ENCODE measurements at places on chromosomes 1 and 21.

DNA sequence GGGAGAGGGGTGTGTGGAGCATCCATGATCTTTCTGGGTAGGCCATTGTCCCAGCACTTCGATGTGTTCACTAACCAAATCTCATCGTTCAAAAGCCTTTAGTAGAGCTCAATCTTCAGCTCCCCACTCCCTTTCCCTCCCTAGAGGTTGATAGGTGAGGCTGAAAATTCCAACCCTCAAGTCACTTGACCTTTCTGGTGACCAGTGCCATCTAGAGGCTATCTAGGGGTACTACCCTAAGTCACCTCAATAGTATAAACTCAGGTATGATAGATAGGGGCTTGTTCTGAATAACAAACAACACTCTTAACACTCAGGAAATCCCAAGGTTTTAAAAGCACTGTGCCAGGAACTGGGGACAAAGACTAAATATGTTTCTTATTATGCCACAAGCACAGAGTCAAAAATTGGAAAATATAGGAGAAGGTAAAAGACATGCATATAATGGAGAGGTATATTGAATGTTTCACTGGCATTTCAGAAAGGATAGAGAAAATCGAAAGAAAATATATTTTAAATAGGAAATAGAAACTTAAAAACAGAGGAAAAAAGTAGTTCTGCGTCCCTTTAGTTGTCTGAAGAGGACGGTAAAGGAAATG lies 42.9 kb upstream of the CD53 start:
- DNase-seq = peak; percentile 12

DNA sequence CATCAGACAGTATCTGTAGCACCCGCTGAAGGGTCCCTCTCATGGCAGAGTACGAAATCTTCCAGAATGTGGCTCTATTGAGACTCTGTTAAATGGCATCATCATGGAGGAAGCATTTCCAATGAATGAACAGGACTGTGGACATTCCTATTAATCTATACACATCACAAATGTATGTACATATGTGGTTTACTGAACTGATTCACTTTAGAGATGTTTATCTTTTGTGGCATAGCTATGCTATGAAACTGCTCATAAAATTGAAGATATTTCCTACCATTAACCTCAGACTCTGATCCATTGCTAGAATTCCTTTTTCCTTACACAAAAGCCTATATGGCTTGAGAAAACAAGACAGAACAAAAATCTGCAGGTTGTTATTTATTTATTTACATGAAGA lies 259.6 kb upstream of the RRP15 start:
- DNase-seq = no peak

DNA sequence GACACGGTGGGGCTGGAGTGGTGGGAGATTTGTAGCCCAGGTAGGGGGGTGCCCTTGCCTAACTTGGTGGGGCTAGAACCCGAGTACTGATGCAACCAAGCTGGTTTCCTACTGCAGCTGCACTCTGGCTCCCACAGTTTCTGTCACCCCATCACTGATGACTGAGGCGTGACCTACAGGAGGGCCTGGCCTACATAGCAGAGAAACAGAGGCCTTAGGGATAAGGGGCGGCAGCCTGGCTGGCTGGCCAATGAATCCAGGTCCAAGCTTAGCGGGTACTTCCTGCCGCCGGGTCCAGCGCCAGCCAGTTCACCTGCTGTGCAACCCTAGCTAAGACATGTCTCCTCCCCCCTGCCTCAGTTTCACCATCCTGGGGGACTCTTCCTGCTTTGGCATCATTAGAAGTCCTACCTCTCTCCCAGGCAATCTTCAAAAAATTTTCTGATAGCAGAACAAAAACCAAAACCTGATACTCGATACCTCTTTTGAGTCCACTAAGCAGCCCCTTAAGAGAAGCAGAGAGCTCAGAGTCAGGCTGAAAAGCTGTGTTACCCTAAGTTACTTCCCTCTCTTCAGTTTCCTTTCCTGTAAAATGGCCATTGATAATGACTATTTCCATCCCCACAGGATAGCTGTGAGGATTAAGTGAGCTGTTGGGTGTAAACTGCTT lies 27.3 kb upstream of the RNF19B start:
- no peak for DNase-seq

- no peak for DNase-seq
These were observed 218.5 kb downstream of the PLA2G4A start for GRCh38 chr1:187047298-187047697.

DNA sequence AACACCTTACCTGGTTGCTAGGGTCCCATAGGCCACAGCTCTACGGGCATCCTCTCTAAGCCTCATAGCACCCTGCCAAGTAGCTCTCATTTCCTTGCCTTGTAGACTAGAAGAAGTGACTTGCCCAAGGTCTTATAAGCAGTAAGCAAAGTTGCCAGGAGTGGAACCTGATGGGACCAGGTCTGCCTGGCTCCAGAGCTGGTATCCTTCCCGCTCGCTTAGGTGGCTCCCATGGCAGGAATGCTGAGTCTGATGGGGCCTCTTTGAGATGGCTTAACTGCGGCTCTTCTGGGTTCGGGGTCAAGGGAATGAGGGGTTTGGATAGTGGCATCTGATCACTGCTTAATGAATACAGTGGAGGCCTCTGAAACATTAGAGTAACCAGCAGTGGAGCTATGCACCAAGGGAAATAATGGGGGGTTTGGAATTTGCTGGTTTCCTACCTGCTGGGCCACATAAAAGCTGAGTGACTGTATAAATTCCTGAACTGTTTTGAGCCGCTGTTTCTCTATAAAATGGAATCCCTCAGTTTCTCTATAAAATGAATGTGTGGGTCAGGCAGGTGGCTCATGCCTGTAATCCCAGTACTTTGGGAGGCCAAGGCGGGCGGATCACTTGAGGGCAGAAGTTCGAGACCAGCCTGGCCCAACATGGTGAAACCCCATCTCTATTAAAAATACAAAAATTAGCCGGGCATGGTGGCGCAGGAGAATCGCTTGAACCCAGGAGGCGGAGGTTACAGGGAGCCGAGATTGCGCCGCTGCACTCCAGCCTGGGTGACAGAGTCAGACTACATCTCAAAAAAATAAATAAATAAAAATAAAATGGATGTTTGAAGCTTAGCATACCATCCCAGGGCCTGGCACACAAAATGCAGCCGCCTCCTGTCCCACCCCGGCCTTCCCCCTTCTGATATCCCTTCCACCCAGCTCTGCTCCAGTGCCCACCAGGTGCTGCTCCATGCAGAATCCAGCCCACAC lies 12.4 kb downstream of the FAM151A start:
- DNase-seq = no peak

DNA sequence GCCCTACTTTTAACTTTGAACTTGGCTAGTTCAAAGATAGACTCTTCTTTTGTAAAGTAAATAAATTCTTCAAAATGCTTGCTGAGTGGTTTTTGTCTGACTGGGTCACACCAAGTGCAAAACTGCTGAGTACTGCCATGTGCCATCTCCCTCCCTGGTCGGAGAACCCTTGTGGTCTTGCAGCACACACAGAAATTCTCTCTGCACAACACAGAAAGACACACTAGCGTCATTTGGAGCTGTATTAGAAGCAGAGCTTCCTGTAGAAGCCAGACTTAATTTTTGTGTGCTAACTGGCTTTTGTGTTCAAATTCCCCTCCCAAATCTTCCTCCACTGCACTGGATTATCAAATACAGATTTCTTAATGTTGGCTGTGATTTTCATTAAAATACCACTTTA lies 2.5 kb downstream of the PSMB4 start:
- DNase-seq = no peak

DNA sequence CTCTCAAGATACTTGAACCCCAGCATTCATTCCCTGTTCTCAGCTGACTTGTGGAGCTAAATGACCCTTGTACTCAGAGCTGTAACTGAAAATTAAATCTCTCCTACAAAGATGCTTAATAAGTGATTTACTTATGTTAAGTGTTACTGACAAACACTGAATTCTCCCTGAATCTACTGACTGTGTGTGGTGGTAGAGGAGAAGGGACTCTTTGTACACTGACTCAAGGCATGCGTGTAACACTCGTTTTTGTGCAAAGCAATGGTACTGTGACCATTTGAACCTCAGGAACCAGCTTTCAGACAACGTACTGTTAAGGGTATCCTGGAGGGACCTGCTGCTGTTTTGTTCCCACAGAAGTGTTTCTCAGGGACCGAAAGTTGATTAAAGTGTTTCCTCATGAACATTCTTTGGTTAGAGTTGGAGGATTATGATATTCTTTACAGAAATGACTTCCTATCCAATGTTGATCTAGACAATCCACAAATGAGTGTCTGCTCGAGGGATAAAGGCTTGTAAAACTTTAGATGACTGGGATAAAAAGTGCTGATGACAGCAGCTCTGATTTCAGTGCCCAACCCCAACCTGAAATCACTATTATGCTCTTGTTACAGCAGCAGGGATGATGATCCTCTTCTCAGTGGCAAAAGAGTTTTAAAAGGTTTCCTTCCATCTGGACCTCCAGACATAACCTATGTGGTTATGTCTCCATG lies 12.8 kb downstream of the RGL1 start:
- DNase-seq = no peak

DNA sequence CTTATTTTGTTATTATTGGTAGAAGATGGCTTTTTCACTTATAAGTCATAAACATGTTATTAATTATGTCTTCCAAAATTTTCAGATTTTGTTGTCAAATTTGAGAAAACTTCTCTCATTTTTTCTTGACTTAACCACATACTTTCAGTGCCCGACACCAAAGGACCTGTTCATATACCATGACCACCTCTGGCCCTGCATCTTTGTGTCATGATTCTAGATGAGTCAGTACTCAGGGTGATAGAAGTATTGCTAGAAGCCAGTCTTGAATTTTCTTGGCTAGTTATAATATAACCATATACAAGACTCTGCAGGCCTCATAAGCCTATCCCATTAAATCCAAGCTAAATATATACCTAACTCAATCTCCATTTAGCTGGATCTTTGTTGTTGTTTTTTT lies 35.4 kb upstream of the DPH5 start:
- DNase-seq = no peak

DNA sequence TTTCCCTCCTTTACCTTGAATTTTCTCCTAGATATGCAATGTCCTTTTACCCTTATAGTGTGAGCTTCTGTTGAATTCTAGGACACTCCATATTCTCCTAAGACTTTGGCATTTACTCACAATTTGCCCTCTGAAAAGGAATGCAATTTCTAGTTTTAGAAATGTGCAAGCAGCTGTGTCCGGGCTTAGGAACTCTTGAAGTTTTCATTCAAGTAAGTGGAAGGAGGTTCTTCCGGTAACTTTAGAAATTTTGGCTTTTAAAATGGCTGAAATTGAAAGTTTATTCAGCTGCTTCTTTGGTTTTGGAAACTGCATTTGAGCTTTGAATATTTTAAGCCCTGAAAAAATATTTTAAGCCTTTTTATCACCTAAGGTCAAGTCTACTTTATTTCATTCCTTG lies 56.3 kb downstream of the DPH5 start:
- peak; percentile 84 for DNase-seq

- no peak for DNase-seq
These were observed 11.2 kb downstream of the PINK1 start for GRCh38 chr1:20644416-20644815.

DNA sequence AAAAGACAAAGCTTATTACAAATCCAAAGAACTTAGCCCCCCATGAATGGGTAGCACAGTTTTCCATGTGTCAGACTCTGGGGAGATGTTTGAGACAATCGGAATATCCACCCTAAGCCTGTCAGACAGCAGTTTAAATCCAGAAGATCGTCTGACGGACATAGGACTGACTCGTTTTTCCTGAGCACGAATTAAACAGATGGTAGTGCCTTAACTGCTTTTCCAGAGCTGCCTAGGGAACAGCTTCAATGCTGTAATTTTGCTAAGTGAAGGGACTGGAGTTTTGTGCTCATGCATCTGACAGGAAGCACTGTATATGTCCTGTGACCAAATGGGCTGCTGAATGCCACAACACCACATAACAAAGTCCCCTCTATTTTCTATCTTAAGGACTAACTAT lies 48.6 kb downstream of the PCNX2 start:
- DNase-seq = no peak

DNA sequence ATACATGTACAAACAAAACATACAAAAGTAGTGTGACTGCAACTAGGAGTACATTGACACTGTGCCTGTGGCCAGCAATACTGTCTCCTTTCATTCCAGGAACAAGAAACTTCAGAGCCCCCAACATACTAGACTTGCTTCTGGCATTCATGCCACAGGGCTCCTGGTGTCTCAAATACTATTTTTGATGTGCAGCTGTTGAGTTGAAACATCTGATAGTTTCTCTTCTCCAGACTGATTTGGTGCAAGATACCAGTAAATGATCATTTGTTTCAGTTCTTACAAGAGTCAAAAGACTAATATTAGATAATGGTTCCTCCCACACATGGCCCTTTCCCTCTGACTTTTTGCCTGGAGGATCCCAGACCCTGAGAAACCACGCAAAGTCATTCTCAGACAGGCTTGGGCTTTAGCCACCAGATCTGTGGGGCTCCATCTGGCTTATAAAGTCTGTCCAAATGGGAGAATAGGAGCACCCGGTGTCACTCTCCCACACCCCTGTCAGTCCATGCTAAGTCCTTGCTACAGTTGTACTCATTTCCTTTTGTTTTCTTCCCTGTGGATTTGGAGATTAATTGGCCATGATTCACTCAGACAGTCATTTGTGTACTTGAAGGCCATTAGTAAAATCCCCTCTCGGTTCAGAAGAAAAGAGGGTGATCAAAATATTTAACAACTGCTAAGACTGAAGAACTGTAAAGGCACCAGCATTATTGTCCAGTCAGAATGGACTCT lies 163.5 kb upstream of the RUNX1 start:
- peak; percentile 89 for DNase-seq

- DNase-seq = no peak
These were observed 7.4 kb downstream of the GBP4 start for GRCh38 chr1:89191314-89191713.

GRCh38 chr1:51373898-51374297 lies 43.5 kb upstream of the TTC39A start:
- DNase-seq = no peak

GRCh38 chr1:50412813-50413476 lies 10.3 kb downstream of the DMRTA2 start:
- no peak for DNase-seq

DNA sequence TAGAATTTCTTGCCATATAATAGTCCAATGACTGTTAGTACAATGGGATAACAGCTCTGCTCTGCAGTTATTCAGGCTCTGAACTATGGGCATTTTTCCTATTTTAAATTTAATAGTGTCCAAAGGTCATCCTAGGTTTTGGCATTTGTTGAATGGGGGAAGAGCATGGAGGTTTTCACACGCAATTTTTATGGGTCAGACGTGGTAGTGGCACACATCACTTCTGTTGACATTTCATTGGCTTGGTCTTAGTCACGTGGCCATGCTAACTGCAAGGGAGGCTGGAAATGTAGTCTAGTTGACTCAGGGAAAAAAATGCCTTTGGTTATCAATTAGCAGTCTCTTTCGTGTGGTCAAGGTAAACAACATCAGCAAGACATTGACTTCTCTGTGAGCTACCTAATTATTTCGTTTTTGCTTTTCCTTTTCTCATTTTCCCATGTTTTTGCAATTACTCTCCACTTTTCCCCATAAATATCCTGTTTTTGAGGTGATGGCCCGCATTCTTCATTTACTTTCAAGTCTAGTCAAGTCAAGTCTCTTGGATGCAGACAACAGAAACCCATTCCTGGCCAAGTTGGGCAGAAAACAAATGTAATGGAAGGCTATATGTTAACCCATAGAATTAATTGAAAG lies 82.8 kb downstream of the DYRK1A start:
- DNase-seq = no peak
